ENCODE measurements at places on chromosomes 4 and X.

- DNase-seq = no peak
Measured at GRCh38 chrX:41559235-41560052, 112.3 kb downstream of the NYX start.

GRCh38 chr4:128513664-128514484 lies 226.3 kb upstream of the PGRMC2 start:
- DNase-seq = no peak

DNA sequence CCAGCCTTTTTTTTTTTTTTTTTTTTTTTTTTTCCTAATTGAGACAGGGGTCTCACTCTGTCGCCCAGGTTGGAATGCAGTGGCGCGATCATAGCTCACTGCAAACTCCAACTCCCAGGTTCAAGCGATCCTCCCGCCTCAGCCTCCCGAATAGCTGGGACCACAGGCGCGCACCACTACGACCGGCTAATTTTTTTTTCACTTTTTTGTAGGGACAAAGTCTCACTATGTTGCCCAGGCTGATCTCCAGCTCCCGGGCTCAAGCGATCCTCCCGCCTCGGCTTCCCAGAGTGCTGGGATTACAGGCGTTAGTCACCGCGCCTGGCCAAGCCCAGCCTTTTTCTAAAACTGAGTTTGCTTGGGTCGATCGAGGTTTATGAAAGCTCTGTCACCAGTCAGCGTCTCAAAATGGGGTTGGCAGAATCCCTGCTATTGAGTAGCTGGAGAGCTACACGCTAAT lies 1.3 kb upstream of the OTUD5 start:
- DNase-seq = no peak

- DNase-seq = no peak
Measured at GRCh38 chr4:26368685-26369084, 47.9 kb downstream of the RBPJ start.

DNA sequence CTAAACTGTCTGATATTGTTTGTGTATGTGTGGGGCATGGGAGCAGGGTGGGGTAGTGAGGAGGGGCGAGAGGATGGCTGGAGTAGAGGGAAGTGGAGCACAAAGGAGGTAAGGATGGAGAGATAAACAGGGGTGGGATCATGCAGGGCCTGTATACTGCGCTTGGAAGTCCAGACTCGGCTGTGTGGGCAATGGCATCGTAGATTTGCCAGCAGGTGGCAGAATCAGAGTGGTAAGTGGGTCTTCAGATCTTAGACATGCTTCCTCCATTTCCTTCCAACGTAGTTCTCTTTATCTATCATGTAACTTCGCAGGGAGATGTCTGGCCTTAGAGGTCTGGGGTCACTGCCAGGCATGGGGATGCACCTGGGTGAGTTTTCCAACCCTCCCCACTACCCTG lies 155.5 kb downstream of the PDGFRA start:
- DNase-seq = peak; percentile 34

DNA sequence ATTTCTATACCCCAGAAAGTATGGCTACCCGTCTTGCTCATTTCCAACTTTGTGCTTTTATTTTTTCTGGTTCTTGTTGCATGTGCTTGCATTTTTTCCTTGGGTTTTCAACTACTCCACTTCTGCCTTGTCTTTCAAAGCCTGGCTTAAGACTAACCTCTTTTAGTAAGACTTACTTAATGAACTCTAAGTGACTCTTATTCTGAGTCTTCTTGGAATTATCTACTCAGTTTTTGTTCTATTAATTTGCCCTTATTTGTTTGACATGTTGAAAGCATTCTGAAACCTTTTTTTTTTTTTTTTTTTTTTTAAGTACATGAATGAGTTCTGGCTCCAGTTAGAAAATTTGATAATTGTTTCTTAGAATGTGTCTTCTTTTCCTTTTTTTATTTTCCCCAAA lies 74.8 kb downstream of the SLIT2 start:
- no peak for DNase-seq

GRCh38 chr4:1996866-1997611 lies 11.7 kb downstream of the NELFA start:
- DNase-seq = no peak

GRCh38 chr4:5045097-5045496 lies 6.2 kb upstream of the STK32B start:
- no peak for DNase-seq

- DNase-seq = no peak
Measured at GRCh38 chr4:66930206-66930605, 615.1 kb downstream of the CENPC start.

DNA sequence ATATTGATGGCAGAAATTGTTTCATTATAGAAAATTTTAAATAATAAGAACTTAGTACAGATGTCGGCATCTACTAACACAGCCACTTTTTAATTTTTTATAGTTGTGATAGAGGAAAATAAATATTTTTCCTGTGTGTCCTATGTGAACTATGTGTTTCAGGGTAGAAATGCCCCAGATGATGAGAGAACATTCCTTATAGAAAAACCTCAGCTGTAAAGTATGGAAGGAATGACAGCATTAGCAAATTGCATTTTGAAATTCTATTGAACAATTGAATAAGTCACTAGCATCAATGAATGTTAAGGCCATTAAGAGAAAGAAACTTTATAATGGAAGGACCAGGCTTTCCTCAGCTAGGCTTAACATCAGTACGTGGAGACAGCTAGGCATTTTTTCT lies 149.2 kb downstream of the CFAP299 start:
- no peak for DNase-seq

DNA sequence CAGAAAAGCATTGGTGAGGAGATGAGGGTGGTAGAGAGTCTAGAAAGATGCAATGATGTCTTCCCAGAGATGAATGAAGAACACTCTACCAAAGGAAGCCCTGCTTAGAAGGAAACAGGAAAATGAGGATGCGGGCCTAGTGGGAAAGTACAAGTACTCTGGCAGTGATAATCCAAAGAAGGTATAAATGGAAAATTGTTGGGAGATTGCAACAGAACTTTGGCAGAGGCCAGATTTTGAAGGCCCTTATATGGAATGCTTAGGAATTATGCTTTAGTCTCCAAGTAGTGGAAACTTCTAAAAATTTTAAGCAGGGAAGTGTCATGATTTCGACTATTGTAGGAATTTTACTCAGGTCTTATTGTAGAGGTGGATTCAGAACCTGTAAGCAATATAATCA lies 11.0 kb downstream of the ARSJ start:
- DNase-seq = no peak

GRCh38 chr4:158859661-158860060 lies 90.8 kb downstream of the FNIP2 start:
- no peak for DNase-seq

DNA sequence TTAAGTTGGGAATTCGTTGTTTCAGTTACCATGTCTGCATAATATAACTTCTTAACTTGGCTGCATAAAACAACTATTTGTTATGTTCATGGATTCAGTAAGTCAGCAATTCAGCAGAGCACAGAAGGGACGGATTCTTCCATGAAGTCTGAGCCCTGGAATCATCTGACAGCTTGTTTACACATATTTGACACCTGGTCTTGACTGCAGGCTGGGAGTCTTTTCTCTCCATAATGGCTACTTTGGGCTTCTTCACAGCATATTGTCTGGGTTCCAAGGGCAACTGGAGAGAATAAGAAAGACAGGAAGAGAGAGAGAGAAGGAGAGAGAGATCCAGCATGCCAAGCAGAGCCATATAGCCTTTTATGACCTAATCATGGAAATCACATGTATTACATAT lies 23.1 kb downstream of the CENPC start:
- no peak for DNase-seq

- DNase-seq = no peak
Measured at GRCh38 chr4:97072666-97073065, 1070.6 kb downstream of the STPG2 start.

DNA sequence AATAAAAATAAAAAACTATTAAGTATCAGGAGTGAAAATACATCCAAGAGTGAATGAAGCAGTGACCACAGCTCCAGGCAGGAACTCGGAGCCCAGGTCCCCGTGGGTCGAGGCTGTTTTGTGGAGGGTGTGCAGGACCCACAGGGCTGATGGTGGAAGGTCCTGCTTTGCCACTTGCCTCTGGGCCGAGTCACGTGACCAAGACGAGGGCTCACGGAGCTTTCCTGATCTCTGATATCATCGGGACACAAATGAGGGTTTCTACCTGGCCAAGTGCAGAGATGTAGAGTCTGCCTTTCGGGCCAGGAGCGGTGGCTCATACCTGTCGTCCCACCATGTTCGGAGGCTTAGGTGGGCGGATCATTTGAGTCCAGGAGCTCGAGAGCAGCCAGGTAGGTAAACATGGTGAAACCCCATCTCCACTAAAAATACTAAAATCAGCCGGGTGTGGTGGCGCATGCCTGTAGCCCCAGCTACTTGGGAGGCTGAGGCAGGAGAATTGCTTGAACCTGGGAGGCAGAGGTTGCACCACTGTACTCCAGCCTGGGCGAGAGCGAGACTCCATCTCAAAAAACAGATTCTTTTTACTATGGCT lies 7.2 kb downstream of the SLC25A6 start:
- DNase-seq = no peak

GRCh38 chr4:138673053-138673452 lies 342.5 kb upstream of the NOCT start:
- no peak for DNase-seq

GRCh38 chrX:115584696-115585095 lies 23.7 kb downstream of the PLS3 start:
- DNase-seq = no peak

GRCh38 chr4:22897520-22898108 lies 204.9 kb downstream of the GBA3 start:
- DNase-seq = no peak

DNA sequence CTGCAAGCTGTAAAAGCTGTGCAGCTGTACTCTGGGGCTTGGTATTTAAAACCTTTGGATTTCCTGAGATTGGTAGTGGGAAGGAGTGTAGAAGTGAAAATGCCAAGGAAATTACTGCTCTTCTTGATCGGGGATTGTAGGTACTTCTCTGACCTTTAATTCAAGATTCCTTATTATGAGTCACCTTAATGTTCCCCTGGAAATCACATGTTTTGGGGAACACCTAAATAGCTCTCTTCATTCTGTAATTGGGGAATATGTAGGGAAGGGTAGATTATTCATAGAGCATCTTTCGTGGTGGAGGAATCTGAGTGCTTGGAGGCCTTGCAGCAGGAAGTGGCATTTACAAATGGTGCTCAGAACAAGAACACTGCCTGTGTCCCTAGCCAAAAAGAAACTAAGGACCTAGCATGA lies 137.8 kb downstream of the UCHL1 start:
- no peak for DNase-seq

GRCh38 chr4:81130569-81130968 lies 84.5 kb downstream of the PRKG2 start:
- no peak for DNase-seq

DNA sequence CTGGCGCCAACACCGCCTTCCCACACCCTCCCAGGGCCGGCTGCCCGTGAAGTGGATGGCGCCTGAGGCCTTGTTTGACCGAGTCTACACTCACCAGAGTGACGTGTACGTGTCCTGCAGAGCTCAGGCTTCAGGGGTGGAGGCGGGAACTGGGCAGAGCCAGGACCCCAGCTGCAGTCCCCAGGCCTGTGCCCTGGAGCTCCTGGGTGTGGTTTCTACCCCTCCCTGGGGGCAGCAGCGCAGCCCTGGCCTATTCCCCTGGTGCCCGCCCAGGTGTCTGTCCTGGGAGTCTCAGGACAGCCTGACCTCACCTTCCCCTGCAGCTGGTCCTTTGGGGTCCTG lies 13.1 kb downstream of the FGFR3 start:
- no peak for DNase-seq

- DNase-seq = no peak
Measured at GRCh38 chrX:20270562-20270890, 3.8 kb upstream of the RPS6KA3 start.

DNA sequence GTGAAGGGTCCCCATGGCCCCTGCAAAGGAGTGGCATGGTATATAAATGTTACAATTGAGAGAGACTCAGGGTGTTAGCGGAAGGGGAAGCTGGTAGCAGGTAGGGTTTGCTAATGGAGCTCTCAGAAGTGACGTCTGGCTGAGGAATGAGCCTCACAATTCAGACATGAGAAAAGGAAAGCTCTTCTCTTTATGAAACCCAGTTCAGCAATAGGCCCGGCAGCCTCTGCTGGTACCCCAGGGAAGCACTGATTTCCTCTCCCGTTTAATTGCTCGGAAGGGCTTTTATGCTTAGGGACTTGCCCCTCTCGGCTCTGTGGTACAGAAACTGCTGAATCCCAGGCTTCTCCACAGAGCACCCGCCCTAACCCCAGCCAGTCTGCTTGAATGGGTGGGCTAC lies 19.4 kb upstream of the AFAP1 start:
- no peak for DNase-seq

DNA sequence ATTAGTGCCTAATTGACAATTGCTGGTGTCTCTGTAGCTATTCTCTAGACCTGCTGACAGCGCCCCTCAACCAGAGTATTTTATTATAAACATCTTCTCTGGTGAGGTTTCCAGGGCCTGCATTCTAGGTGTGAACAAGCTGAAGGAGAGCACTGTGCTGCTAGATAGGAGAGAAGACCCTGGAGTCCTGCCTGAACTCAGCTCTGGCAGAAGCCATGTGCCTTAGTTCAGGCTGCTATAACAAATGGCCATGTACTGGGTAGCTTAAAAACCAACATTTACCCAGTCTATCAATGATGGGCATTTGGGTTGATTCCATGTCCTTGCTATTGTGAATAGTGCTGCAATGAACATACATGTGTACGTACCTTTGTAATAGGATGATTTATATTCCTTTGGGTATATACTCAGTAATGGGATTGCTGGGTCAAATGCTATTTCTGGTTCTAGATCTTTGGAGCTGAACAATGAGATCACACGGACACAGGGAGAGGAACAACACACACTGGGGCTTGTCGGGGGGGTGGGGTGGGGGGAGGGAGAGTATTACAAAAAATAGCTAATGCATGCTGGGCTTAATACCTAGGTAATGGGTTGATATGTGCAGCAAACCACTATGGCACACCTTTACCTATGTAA lies 185.5 kb upstream of the CPEB2 start:
- no peak for DNase-seq

DNA sequence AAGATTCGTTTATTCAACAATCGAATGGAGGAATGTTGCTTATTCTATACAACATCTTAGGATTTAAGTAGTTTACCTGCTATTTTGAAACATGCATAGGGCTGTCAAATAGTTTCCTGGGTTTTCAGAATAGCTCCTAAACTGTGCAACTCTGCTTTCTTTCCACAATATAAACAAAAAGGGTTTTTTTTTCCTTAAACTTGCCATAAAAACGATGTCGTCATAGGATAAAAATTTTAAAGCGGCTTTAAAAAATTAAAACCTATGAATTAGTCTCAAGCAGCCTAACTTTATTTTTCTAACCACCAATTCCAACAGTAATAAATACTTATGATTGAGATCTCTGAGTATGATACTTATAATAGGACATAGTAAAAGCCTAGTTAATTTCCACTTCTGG lies 21.6 kb upstream of the STIM2 start:
- DNase-seq = no peak

Data from HS-27A (cell line).